Osteocyte (in vitro differentiated cells): ENCODE measurements at places on chromosomes 5 and 9. TPM values are rescaled to one million over a fixed set of nuclear protein-coding genes. Genes with fewer than 3 reads are reported as not detected.

Gene WDR70
- 35.4 and 37.2 TPM in 2 replicates for total RNA-seq

Gene LIFR
- total RNA-seq, result 8.1 and 8.9 TPM in 2 replicates

Gene MLANA
- not detected in 2 replicates for total RNA-seq

Gene MOB3B
- total RNA-seq, result 7.5 and 7.6 TPM in 2 replicates

Gene DNAJC21
- total RNA-seq, result 37.5 and 39.5 TPM in 2 replicates

Gene KIF24
- total RNA-seq, result 1.4 and 1.5 TPM in 2 replicates

Gene LSM11
- 7.2 TPM in 2 replicates for total RNA-seq

Gene ROR2
- total RNA-seq, result 43.0 and 48.2 TPM in 2 replicates

Gene OR1Q1
- not detected in 2 replicates for total RNA-seq

Gene DIRAS2
- total RNA-seq, result 2.7 and 5.1 TPM in 2 replicates

Gene UBE2QL1
- not detected in 2 replicates for total RNA-seq

Gene UNC13B
- total RNA-seq, result 24.5 and 24.9 TPM in 2 replicates

Gene PKD2L2
- total RNA-seq, result not detected in 2 replicates

Gene PARP8
- 23.9 and 24.8 TPM in 2 replicates for total RNA-seq

Gene SIT1
- not detected in 2 replicates for total RNA-seq

Gene NMRK1
- total RNA-seq, result 11.4 and 11.9 TPM in 2 replicates

GRCh38 chr5:167008705-167009104 is 1282.7 kb upstream of the WWC1 start:
- H3K4me1 ChIP-seq, result no peaks in the 10 kb centered on the region
- H3K27ac ChIP-seq, result no peak overlapping the region
- no peak overlapping the region for H3K4me3 ChIP-seq
- H3K27me3 ChIP-seq, result peaks cover 3% of the 10 kb centered on the region
- H3K36me3 ChIP-seq, result no peaks in the 10 kb centered on the region

DNA sequence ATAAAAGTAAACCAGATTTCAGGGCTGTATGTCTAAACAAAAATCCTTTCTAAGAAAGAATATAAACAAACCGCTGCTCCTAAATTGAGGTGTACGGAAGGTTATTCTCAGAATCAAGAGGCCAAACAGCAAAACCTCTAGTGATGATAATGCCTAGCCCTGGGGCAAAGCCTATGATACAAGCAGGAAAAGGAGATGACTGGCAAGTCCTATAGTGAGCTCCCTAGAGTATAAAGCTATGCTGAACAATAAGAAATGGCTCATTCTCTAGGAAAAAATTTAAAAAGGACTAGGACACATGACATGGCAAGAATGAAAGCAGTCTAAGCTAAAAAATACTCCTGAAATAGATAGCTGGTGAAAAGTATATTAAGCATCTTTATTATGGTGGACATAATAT is 187.1 kb downstream of the BNC2 start:
- H3K27me3 ChIP-seq, result no peaks in the 10 kb centered on the region
- no peak for DNase-seq
- no peak overlapping the region for H3K4me3 ChIP-seq
- peaks cover 71% of the 10 kb centered on the region for H3K4me1 ChIP-seq
- peak overlapping the region; percentile 55 for H3K27ac ChIP-seq
- peaks cover 11% of the 10 kb centered on the region for H3K36me3 ChIP-seq

DNA sequence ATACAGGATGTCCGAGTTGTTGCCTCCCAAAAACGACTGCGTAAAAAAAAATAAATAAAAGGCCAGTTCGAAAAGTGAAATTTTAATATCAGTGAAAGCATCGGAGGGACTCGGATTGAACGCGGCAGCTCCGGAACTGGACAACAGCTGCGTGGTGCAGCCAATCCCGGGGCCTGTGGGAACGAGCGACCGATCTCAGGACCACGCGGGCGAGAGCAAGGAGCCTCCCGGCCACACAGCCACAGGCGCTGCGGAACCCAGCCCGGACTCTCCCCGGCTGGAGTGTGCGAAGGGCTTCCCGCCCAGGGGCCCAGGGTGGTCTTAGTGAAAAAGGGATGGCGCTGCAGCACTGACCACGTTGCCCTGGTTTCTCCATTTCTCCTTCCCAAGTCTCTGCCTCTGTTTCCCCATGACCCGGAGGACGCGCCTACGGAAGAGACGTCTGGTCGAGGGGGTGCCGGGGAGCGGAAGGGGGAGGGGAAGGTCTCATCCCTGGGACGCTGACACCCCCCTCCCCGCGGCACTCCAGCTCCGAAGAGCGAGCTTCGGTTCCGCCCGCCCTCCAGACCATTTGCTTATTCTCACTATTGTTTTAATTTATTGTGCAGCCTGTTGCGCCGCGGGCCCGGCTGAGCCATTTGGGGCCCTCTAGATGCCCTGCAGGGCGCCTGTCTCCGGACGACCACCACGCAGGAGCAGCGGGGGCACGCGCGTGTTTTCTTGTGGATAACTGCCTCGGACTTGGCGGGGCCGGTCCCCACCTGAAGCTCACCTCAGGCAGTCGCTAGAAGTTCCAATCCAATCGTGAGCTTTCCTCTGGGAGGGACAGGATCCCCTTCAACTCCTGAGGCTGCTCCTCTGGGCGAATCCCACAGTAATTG is 303.0 kb downstream of the PARP8 start:
- peak overlapping the region; percentile 57 for H3K4me3 ChIP-seq
- peaks cover 90% of the 10 kb centered on the region for H3K27me3 ChIP-seq
- peaks cover 38% of the 10 kb centered on the region for H3K4me1 ChIP-seq
- no peaks in the 10 kb centered on the region for H3K36me3 ChIP-seq

GRCh38 chr9:4927701-4928100 is 57.4 kb upstream of the JAK2 start:
- H3K27me3 ChIP-seq, result no peaks in the 10 kb centered on the region
- H3K4me3 ChIP-seq, result no peak overlapping the region

DNA sequence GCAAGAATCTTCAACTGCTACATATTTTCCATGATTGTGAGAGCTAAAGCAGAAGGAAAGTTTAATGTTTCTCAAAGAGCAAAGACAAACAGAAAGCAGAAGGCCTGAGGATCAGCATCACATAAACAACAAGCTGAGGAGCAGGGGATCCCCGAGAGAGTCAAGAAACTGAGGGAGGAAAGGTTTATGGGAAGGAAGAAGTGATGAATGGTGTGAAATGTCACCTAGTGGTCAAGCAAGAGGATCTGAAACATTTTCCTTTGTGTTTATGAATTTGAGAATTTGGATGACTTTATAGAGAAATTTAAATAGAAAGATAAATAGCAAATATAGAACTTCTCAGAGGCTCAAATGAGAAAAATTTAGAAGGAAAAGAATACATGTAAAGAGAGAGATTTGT is 481.9 kb downstream of the CHSY3 start:
- peak overlapping the region; percentile 29 for H3K27ac ChIP-seq
- H3K4me1 ChIP-seq, result peaks cover 6% of the 10 kb centered on the region
- H3K27me3 ChIP-seq, result no peaks in the 10 kb centered on the region
- DNase-seq, result no peak
- peaks cover 3% of the 10 kb centered on the region for H3K36me3 ChIP-seq

DNA sequence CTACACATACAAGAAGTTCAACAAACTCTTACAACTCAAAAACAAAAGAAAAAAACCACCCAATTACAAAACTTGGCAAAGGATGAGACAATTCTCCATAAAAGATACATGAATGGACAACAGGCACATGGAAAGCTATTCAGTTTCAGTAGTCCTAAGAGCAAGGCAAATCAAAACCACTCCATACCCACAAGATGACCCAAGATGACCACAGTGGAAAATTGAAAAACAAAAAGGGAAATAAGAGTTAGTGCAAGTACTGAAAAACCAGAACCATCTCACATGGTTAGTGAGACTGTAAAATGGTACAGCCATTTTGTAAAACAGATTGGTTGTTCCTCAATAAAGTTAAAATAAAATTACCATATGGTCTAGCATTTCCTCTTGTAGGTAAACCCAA is 287.1 kb upstream of the CDH9 start:
- no peak for DNase-seq
- H3K27ac ChIP-seq, result no peak overlapping the region
- H3K4me1 ChIP-seq, result peaks cover 21% of the 10 kb centered on the region
- H3K36me3 ChIP-seq, result no peaks in the 10 kb centered on the region
- no peaks in the 10 kb centered on the region for H3K27me3 ChIP-seq

GRCh38 chr5:37716405-37716804 is 123.4 kb downstream of the GDNF start:
- H3K4me1 ChIP-seq, result peaks cover 21% of the 10 kb centered on the region
- peaks cover 7% of the 10 kb centered on the region for H3K36me3 ChIP-seq
- no peak for DNase-seq
- no peak overlapping the region for H3K27ac ChIP-seq
- H3K27me3 ChIP-seq, result no peaks in the 10 kb centered on the region

DNA sequence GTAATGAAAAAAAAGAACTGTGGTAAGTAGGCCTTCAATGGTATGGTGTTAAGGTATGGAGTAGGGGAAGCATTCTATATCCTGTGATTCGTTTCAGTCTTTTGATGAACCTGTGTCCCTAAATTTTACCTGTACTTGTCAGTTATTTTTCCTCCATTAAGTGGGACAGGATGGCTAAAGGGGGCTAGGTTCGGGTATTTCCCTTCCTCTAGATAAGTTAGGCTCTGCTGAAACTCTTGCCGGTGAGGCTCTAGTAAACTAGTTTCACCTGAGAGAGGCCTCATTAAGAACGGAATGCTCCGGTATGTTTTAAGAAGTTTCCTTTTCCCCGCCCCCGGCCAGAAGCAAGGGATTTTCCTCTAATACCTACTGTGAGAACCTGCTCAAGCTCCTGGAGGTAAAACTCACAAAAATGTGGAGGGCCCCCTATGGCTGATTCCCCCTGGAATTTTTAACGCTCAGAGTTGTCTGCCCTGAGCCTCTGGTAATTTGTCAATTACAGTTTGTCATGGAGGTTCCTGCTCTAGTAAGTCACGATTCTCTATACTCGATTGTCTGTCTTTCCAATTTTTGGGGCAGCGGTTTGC is 87.7 kb downstream of the MACIR start:
- no peak overlapping the region for H3K27ac ChIP-seq
- H3K4me3 ChIP-seq, result no peak overlapping the region
- H3K36me3 ChIP-seq, result no peaks in the 10 kb centered on the region
- DNase-seq, result no peak
- H3K27me3 ChIP-seq, result no peaks in the 10 kb centered on the region

GRCh38 chr9:89608641-89609335 is 4.0 kb downstream of the GADD45G start:
- DNase-seq, result no peak
- H3K4me3 ChIP-seq, result no peak overlapping the region
- H3K4me1 ChIP-seq, result peaks cover 20% of the 10 kb centered on the region

GRCh38 chr9:98833090-98833956 is 25.9 kb downstream of the GALNT12 start:
- H3K4me1 ChIP-seq, result no peaks in the 10 kb centered on the region
- no peak for DNase-seq
- peaks cover 59% of the 10 kb centered on the region for H3K27me3 ChIP-seq
- no peak overlapping the region for H3K27ac ChIP-seq

DNA sequence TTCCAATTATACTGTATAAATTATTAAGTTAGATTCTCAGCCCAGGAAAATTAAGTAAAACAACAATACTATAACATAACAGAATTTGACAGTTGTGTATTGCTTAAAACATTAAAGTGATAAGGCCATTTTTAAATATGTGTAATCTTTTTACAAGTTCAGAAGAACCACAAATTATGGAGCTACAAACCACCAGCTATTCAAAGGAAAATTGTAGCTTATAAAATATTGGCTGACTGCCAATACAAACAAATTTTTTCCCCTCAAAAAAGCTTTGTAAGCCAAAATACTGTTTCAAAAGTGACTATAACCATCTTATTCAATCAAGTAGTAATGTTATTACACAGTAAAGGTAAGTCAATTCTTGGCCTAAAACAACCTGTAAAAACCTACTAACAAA is 21.9 kb downstream of the STRBP start:
- no peak for DNase-seq
- peaks cover 12% of the 10 kb centered on the region for H3K4me1 ChIP-seq
- no peaks in the 10 kb centered on the region for H3K27me3 ChIP-seq
- H3K27ac ChIP-seq, result no peak overlapping the region
- H3K4me3 ChIP-seq, result no peak overlapping the region

DNA sequence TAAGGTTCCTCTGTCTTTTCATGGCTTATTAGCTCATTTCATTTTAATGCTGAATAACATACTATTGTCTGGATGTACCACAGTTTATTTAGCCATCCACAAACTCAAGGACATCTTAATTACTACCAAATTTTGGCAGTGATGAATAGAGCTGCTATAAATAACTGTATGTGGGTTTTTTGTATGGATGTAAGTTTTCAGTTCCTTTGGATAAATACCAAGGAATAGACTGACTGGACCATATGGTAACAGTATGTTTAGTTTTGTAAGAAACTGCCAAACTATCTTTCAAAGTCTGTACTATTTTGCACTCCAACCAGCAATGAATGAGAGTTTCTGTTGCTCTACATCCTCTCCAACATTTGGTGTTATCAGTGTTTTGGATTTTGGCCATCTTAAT is 38.7 kb downstream of the SCAMP1 start:
- H3K27ac ChIP-seq, result no peak overlapping the region
- DNase-seq, result no peak
- H3K36me3 ChIP-seq, result peaks cover 16% of the 10 kb centered on the region

DNA sequence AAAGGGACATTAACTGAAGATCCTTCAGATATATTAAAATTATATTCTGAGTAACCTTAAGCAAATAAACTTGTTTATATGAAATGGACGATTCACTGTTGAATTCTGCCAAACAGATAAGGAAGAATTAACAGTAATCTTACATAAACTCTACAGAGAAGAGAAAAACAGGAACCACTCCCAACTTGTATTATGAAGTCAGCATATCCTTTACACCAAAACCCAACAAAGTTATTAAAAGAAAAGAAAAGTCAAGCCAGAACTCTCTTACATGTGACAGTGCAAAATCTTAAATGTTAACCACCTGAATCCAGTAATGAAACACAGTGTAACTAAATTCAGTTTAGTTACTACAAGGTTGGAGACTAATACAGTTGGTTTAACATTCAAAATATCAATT is 185.8 kb downstream of the DEPDC1B start:
- peaks cover 5% of the 10 kb centered on the region for H3K27me3 ChIP-seq
- peaks cover 16% of the 10 kb centered on the region for H3K4me1 ChIP-seq
- no peak for DNase-seq
- H3K27ac ChIP-seq, result no peak overlapping the region
- no peaks in the 10 kb centered on the region for H3K36me3 ChIP-seq
- H3K4me3 ChIP-seq, result no peak overlapping the region

- peaks cover 36% of the 10 kb centered on the region for H3K4me1 ChIP-seq
- H3K27me3 ChIP-seq, result no peaks in the 10 kb centered on the region
- no peaks in the 10 kb centered on the region for H3K36me3 ChIP-seq
- H3K27ac ChIP-seq, result no peak overlapping the region
- no peak overlapping the region for H3K4me3 ChIP-seq
- no peak for DNase-seq
Observed at GRCh38 chr9:90953805-90954204, 152.2 kb downstream of the SYK start.

DNA sequence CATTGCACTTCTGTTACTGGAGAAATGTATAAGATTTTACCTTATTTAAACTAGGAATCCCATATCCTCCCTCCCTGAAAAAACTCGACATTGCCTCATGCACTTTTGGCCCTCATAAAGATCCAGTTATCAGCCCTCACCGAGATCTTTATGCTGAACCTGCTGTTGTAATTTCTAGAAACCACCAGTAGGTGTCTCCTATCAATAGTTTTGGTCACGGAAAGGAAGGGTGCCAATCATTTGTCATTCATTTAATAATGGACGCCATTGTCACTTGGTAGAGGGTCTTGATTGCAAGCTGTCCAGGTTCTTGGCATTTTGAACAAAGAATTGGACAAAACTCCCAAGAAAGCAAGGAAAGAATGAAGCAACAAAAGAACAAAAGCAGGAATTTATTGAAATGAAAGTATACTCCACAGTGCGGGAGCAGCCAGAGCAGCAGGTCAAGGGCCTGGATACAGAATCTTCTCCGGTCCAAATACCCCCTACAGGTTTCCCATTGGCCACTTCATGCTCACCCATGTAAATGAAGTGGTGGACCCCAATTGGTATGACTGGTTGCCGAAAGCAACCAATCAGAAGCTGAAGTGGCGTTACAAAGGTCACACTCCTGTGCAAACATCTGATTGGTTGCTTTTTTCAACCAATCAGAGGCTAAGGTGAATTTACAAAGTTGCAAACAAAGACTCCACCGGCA is 524.3 kb downstream of the PSAT1 start:
- peaks cover 23% of the 10 kb centered on the region for H3K4me1 ChIP-seq
- no peaks in the 10 kb centered on the region for H3K27me3 ChIP-seq
- no peak overlapping the region for H3K27ac ChIP-seq
- H3K36me3 ChIP-seq, result no peaks in the 10 kb centered on the region
